Stimulated activated CD4-positive, alpha-beta T cell treated with anti-CD3 and anti-CD28 coated beads, Interleukin-15, amount 100 ng/mL, for 1 hour (primary cell): ENCODE measurements at places on chromosomes 5 and 9.

DNA sequence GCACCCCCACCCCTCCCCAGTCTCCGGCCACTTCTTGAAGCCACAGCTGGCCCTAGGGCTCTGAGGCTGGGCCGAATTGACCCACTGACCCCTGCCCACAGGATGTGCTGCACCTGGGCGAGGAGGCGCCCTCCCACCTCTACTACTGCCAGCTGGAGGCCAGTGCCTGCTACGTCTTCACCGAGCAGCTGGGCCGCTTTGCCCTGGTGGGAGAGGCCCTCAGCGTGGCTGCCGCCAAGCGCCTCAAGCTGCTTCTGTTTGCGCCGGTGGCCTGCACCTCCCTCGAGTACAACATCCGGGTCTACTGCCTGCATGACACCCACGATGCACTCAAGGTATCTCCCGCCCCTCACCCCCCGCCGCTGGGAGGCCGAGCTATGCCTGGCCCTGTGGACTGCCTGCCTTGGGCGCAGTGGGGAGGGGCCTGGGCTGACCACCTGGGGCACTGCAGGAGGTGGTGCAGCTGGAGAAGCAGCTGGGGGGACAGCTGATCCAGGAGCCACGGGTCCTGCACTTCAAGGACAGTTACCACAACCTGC lies 21.3 kb downstream of the HK3 start:
- DNase-seq = no peak

GRCh38 chr5:112534611-112535255 lies 115.7 kb upstream of the EPB41L4A start:
- DNase-seq = no peak

DNA sequence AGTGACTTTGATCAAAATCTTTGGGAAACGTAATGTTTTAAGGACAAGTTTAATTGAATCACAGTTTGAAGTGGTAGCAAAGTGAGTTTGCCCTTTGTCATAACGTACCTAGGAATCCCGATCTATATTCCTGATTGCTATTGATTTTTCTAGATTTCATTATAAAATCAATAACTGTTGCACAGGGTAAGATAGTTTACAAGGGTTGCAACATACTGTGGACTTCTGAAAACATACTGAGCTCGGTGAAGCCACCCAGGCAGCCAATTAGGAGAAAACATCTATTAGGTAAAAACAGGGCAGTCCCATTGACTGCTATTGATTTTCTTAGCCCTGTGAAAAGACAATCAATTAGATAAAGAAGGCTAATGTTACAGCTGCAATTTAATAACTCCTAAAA lies 659.9 kb downstream of the ISL1 start:
- DNase-seq = no peak

GRCh38 chr9:114507726-114508125 lies 2.5 kb upstream of the WHRN start:
- no peak for DNase-seq

- no peak for DNase-seq
These were observed 83.8 kb upstream of the ATP10B start for GRCh38 chr5:160935776-160936175.

- DNase-seq = no peak
These were observed 61.7 kb downstream of the HMCN2 start for GRCh38 chr9:130327070-130327780.

DNA sequence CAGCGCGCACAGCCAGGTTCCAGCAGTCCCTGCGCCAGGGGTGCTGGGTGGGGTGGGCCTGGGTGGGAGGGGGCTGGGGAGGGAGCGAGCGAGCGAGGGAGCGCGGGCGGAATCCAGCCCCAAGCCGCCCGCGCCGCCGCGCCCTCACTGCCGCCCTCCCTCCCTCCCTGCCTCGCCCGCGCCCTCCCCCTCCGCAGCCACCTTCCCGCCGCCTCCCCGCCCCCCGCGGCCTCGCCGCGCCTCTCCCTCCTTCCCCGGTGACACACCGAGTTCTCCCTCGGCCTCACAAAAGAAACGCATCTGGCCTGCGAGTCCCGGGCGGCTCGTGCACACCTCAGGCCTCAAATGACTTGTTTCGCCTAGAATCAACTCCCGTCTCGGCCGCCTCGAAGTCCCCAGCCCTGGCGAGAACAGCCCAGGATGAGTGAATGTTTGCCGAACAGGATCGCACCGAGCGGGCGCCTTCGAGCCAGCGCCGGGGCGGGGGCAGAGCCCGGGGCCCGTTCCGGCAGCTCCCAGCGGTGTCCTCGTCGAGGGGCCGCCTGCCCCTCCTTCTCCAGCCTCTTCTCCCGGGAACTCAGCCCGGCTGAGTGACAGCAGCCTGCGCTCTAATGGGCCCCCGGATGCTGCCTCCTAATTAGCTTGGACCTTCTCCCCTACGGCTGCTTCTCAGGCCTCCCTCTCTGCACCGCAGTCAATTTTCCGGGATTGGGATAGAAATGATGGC lies 371 bp upstream of the PITX1 start:
- DNase-seq = peak; percentile 29

DNA sequence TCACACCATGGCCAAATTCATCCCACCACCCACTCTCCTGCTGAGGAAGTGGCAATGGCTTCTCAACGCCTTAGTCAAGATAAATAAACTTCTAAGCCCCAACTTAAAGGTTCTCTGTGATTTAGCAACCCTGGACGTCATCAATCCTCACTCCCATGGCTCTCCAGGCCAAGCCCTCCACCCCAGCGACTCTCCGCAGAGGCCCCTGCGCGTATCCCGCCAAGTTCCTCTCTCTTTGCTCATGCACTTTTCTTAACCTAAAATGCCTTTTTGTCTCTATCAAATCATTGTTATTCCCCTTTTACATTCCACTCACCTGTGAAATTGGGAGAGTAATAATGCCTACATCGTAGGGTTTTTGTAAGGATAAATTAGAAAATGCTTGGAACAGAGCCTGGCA lies 88.6 kb downstream of the NRG2 start:
- no peak for DNase-seq

- no peak for DNase-seq
These were observed 25.4 kb downstream of the CCT5 start for GRCh38 chr5:10275460-10275859.

- DNase-seq = no peak
These were observed 233.1 kb downstream of the FANCC start for GRCh38 chr9:95084254-95084934.

- no peak for DNase-seq
These were observed 1146.9 kb downstream of the EFNA5 start for GRCh38 chr5:106523852-106524251.

GRCh38 chr5:53942724-53943123 lies 367.6 kb downstream of the ARL15 start:
- no peak for DNase-seq

GRCh38 chr5:56264417-56265025 lies 31.4 kb upstream of the ANKRD55 start:
- no peak for DNase-seq

DNA sequence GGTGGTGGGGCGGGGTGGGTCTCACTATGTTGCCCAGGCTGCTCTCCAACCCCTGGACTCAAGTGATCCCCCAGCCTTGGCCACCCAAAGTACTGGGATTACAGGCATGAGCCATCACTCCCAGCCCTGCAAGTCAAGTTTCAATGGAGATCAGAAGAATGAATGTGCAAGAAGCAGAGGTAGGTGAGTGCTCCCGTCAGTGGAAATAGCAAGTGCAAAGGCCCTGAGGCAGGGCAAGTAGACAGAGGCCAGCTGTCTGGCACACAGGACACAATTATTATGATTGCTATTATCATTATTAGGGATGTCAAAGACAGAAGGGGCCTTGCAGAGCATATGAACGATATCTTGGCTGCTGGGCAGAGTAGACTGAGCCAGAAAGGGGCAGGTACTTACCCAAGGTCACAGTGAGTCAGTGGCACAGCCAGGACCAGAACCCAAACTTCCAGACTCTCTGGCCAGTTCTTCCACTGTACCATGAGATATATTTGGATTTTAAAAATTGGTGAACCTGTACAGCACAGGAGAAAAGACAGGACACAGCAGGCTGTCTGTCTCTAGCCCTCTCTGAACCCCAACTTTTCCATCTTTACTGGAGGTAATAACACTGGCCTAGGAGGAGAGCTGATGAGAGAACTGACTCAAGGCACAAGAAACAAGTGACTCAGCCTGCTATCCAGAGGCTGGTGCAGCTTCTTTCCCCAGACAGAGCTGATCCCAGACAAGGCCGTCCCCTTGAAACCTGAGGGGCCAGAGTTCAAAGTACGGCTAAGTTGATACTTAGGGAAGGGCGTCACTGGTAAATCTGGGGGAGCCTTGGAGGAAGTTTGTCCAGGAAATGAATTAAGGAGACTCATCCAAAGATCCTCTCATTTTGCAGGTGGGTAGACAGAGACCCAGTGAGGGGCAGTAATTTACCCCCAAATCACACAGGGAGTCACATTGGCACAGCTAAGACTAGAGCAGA lies 1.4 kb downstream of the HDHD3 start:
- DNase-seq = no peak

DNA sequence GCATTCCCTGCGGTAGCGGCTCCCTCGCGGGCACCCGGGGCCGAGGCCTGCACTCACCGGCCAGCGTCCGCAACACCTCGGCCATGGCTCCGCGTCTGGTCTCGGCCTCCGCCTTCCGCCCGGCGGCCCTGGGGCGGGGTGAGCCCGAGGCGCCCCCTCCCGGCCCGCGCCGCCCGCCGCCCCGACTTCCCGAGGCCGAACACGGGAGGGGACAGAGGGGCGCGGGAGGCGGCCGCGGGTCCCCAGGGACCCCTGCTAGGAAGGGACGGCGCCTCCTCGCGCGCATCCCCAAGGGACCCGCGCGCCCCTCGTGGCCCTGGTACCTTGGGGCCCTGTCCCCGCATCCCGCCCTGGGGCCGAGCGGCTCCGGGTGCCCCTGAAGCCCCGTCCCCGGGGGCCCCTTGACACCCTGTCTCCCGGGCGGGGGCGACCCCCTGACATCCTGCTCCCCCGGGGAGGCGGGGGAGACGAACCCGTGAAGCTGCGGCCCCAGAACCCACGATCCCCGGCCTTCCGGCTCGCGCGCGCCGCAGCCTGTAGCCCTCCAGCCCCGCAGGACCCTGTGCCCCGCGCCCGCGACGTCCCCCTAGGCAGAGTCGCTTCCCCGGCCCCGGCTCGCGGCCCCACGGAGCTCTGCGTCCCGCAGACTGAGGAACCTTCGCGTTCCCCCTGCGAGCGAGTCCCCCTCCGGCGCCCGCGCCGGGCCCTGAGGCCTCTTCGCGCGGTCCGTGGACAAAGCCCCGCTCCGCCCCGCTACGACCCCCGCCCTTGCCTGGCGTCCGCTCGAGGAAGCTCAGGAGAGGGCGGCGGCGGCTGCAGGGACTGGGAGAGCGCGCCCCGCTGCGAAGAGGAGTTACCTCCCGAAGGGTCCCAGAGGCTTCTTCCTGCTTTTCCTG lies at the start of gene ABO:
Gene ABO, minus strand, starts transcription at position 97 of the 896 bp plus-strand sequence.
- DNase-seq = no peak

DNA sequence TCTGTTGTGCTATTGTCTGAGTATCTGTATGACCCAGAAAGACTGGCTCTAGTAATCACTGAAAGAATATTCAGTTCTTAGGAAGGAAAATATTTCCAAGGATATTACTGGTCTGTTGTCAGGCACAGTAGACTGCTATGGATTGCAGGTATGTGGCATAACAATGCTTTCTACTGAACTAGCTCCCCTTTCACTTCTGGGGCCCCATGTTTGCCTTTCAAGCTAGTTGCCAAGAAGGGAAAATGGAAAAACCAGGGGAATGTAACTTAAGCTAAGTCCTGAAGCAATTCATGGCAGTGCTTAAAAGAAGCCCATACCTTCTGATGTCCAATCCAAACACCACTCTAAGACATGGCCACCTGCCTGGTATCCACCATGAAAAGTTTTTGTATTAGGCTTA lies 375.7 kb downstream of the GLIS3 start:
- DNase-seq = no peak

DNA sequence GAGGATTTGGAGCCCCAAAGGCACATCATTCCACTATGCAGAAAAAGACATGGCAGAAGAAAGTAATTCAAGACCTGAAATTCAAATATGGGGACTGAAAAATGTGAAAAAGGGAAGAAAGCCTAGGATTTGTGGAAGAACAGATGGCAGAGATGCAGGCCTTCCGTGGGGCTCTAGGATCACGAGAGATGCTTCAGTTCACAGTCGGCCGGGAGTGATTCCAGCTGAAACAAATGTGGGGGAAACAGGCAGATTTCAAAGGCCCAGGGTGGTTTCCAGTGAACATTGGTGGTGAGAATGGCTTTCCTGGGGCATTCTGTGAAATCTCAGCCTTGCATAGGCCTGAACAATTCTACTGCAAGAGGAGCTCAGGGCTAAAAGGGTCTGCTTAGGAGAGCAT lies 34.6 kb upstream of the ZFR start:
- no peak for DNase-seq

DNA sequence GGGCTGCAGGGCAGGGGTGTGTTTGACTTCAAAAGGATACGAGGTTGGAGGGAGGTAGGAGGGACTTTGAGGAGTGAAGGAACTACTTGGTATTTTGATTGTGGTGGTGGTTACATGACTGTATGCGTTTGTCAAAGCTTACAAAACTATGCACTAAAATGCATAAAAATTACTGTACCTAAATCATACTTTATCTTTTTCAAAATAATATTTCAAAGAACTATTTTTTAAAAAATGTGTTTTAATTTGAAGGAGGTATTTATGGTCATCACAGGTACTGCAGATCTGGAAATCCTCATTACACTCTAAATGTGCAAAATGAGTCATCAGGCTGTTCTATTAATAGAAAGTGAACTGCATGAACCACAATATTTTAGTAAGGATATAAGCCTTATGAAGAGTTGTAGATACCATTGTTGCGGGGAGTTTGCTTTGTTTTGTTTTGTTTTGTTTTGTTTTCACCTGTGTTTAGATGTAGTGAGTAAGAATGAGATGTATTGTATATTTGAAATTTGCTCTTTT lies 116.9 kb downstream of the ARRDC3 start:
- DNase-seq = no peak

- DNase-seq = no peak
These were observed 51.7 kb downstream of the LPAR1 start for GRCh38 chr9:110986529-110986928.

DNA sequence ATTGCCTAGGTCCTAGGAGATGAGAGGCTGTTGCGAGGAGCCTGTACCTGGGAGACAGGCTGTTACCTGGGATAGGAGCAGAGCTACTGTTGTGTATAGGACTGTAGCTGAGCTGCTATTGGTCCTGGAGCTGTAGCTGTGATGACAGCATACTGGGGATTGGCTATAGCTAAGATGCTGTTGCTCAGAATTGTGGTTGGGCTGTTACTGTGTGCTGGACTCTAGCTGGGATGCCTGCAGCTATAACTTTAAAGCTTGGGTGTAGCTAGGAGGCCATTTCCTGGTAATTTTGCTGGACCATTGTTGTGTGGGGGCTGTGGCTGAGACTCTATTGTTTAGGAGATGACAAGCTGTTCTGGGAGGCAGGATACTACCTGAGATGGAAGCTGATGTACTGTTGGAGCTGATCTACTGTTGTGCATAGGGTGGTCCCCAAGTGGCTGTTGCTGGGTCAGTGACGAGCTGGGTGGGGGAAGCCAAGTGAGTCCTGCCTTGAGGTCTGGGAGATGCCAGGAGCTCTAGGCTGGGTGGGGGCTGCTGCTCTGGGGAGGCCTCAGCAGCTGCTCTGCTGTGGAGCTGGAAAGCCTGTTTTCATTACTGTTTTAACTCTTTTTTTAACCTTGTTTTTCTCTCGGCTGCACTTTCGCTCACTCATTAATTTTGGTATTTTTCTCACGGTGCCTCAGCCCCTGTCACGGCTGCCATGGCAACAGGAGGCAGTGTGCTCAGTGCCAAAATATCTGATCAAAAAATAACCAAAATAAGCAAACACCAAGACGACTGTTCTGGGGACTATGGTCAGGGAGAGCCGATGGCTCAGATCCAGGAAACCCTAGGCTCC lies 3.0 kb upstream of the PCDH1 start:
- DNase-seq = no peak
